ENCODE measurements at places on chromosomes 3 and 15. TPM values are rescaled to one million over a fixed set of nuclear protein-coding genes. Genes with fewer than 3 reads are reported as not detected.

The TNNC1 gene
- total RNA-seq = 22.5 TPM

The SERPINI2 gene
- 0.52 TPM for total RNA-seq

GRCh38 chr15:67779549-67780111 is 45.7 kb upstream of the SKOR1 start:
- no peak for ATAC-seq

The ZBTB20 gene
- 23.9 TPM for total RNA-seq

The CLDN11 gene
- 41.9 TPM for total RNA-seq

DNA sequence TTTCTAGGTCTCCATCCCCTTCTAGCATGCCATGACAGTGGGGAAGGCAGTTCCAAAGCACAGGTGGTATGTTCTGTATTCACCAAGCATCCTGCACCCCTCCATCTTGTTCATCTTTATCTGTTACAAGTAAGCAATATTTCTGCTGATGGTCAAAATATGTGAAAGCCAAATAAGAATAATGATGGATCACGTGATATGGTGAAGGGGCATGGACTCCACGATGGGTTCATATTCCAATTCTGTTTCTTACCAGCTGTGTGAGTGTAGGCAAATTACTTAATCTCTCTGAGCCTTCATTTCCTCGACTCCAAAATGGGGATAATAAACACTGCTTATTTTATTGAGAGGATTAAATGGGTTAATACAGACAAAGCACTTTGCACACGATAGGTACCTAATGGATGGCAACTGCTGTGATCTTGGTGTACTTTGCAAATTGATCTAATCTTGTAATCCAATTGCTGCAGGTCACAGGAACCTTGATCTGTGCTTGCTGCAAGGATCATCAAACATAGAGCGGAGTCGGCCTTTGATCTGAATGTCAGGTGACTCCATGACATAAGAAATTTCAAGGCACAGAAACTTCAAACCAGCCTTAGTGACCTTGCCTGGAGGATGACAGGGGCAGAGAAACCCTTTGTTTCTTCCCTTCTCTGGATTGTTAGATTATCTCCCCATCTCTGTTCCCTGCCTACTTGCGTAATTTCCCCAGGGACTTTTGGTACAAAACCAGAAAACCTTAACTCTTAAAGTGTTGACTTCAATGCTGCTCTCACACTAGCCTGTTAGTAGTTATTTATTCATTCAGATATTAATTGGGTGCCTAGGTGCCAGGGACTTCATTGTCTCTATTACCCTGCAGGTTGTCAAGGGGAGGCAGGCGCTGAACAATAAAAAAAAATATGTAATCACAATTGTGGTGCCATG is 25.8 kb downstream of the SIAH2 start:
- no peak for ATAC-seq

The GREM1 gene
- 0.16 TPM for total RNA-seq

GRCh38 chr3:99681512-99681911 is 43.1 kb downstream of the COL8A1 start:
- no peak for ATAC-seq

DNA sequence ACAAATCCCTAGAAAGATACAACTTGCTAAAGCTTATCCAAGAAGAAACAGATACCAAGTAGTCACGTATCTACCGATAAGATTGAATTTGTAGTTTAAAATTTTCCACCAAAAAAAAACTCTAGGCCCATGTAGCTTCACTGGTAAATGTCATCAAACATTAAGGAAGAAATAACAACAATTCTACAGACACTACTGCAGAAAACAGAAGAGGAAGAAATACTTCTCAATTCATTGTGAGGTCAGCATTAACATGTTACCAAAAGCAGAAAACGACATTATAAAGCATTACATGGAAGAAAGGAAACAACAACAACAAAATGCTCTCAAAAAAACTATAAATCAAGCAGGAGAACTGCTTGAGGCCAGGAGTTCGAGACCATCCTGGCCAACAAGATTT is 27.5 kb upstream of the TM4SF19 start:
- ATAC-seq = no peak

The FOXP1 gene
- total RNA-seq = 78.5 TPM

The EAF2 gene
- total RNA-seq = 12.8 TPM

DNA sequence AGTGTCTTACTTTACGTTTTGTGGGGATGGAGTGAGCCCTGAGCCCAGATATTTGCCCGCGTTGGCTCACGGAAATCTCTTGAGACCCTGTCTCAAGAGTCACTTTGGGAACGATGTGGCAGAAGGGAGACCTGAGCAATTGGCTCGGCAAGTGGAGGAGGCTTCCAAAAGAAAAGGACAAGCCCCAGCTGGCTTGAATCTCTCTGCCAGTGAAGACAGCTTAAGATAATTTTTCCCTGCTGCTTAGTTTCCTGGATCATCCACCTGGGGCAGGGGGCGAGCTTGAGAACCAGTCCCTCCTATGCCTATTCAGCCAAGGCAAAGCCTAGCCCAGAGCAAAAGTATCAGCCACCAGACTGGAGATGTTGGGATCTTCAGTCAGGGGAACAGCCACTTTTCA is 708 bp downstream of the SEC22A start:
- ATAC-seq = no peak

The STX19 gene
- 1.0 TPM for total RNA-seq

- peak; percentile 30 for ATAC-seq
Observed at GRCh38 chr15:76345880-76346668, 9.5 kb downstream of the ISL2 start.

- no peak for ATAC-seq
Observed at GRCh38 chr15:40256638-40257235, 17.9 kb downstream of the PAK6 start.

The NME9 gene
- total RNA-seq = 13.2 TPM

DNA sequence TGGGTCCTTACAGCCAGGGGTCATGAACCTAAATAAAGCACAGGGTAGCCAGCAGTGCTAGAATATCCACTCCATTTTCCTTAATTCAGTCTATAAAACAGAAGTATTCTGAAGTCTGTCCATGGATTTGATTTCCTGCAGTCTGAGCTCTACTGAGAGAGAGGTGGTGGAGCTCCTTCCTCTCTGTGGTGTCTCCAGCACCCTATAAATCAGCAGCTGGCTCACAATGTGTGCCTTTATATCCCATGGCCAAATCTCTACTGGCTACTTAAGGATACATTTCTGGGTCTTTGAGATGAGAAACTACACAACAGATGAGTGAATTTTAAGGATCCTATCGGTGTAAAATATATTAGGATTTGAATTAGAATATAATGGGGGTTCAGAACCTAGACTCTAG is 339.9 kb upstream of the RBMS3 start:
- no peak for ATAC-seq

DNA sequence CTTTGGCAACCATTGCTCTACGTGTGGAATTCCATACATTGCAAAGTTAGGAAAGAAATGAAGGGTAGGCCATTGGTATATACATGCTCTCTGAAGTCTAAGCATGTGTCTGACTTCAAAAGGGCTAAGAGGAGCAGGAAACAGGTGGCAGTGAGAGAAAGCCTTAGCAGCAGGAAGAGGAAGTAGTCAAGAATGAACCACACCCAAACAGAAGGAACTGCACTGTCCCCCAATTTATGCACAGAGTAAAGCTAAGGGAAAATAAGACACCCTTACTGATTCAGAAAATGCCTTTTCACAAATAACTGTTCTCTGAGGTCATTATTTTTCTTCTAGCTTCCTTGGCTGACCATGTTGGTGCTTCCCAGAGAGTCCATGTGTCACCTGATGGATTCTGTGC is 575.4 kb downstream of the NTRK3 start:
- ATAC-seq = no peak

DNA sequence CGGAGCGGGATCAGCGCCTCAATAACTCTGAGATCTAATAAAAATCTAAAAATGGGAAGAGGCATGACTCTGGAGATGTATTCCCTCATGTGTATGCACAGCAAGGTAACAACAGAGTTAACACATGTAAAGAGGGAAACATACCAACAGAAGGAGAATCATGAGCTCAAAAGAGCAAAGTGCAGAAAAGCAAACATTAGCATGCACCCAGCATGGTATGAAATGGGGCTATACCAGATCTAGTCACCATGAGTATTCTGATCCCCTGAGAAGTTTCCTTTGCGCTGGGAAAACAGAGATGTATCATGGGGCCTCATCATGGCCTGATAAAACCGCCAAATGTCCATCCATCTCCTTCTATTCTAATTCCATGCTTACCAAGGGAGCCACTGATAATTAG is 129.1 kb downstream of the GLDN start:
- ATAC-seq = no peak

- no peak for ATAC-seq
Observed at GRCh38 chr3:159520638-159521037, 468.0 kb upstream of the IL12A start.

- peak; percentile 10 for ATAC-seq
Observed at GRCh38 chr15:98799461-98800390, 151.4 kb downstream of the IGF1R start.

GRCh38 chr3:167662919-167663400 is 9.2 kb upstream of the WDR49 start:
- no peak for ATAC-seq

The LSG1 gene
- total RNA-seq = 42.7 TPM

DNA sequence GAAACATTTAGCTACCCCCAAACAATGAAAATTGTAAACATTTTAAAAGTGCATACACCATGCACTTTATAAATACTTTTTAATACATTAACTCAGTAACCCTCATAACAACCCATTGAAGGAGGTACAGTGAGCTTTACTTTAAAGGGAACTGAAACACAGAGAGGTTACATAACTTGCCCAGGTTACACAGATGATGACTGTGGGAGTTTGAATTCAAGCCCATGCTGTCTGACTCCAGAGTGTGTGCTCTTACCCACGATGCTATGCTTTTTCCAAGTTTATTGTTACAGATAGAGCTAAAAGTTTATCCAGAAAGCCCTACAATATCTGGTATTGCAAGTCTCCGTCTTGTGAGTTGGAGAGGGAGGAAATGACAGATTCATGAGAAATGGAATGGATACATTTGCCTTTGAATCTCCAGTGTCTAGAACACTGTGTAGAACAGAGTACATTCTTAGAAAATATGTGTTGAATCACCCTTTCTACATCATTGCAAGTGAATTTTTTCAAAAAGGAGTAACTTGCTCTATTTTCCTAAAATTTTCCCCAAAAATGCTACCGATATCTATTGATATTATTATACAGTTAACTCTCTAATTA is 428.3 kb downstream of the NAALADL2 start:
- no peak for ATAC-seq

GRCh38 chr15:48876057-48876456 is 1.9 kb upstream of the EID1 start:
- no peak for ATAC-seq

The NOX5 gene
- 0.26 TPM for total RNA-seq

The TFDP2 gene
- 46.9 TPM for total RNA-seq

GRCh38 chr3:175479800-175480199 is 620.7 kb downstream of the NAALADL2 start:
- ATAC-seq = no peak

The CAMK1 gene
- 1.4 TPM for total RNA-seq

The AGTR1 gene
- 0.49 TPM for total RNA-seq

DNA sequence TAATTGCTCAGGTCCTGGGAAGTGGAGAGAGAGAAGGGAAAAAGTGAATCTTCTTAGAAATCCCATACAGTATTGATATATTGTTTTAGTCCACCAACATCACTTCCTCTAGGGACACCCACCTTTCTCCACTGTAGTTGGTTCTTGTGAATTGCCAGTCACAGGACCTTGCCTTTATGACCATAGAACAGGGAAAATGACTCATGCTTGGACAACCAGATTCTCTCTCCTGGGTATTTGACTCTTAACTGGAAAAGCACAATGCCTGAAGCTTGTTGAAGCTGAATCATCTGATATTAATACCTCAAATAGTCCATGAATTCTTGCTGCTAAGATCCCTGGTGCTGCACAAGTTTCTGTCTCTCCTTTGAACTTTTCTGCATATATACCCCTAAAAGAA is 32.5 kb upstream of the DCLK3 start:
- ATAC-seq = peak; percentile 65

The UBA3 gene
- 40.6 TPM for total RNA-seq

- no peak for ATAC-seq
Observed at GRCh38 chr3:106049821-106050220, 181.0 kb upstream of the CBLB start.

DNA sequence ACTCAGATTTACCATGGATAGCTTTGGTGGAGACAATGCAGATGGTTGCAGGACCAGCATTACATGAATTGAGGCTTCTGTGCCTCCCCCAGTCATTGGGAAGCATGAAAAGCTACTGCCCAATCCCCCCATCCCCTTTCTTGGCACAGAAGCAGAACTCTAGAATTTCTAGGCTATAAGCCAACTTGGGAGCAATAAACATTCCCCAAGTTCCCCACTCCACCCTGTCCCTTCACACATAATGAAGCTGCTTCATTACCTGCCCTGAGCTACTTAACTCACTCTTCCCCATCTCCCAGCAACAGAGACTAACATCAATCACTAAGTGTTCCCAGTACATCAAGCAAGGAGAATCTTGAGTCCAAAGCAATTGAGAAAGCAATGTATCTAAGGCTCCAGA is 164.5 kb downstream of the RORA start:
- ATAC-seq = peak; percentile 38

- ATAC-seq = no peak
Observed at GRCh38 chr3:102265720-102266119, 169.1 kb upstream of the ZPLD1 start.

The CCDC14 gene
- 42.2 TPM for total RNA-seq
